ENCODE measurements at places on chromosomes 2 and 18.

- DNase-seq = no peak
These were observed 56.1 kb downstream of the NCKAP5 start for GRCh38 chr2:133512121-133512520.

GRCh38 chr2:104434318-104434792 lies 419.6 kb upstream of the POU3F3 start:
- DNase-seq = no peak

GRCh38 chr2:6913415-6914157 lies 3.6 kb upstream of the RNF144A start:
- no peak for DNase-seq

DNA sequence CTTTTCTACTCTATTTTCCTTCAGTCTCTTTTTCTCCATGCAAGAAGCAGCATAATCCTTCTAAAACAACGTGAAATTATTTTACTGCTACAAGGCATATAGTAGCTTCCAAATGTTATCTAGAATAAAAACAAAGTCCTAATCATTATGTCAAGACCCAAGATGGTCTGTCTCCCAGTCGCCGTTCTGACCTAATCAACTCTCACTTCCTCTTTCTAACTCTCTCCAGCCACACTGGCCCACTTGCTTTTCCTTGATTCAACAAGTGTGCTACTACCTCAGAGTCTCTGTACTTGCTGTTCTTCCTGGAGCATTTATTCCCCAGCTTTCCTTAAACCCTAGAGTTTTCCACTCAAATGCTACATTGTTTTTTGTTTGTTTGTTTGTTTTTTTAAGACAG lies 1491.2 kb downstream of the LRP1B start:
- DNase-seq = no peak

DNA sequence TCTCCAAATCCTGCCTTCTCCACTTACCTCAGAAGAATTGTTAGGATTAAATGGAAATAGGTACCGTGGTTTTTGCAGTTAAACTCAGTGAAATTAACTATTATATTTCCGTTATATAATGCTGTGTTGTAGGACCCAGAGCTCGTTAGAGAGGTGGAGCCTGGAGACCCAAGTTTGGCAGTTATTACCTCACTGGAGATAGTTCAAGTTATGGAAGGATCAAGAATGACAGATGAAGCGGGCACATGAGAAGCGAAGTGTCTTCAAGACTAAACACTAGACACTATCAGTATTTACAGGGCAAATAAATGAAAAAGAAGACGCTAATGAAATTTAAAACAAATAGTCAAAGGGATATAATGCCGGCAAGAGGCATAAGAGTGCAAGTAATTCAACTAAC lies 866 bp downstream of the CWC22 start:
- no peak for DNase-seq

DNA sequence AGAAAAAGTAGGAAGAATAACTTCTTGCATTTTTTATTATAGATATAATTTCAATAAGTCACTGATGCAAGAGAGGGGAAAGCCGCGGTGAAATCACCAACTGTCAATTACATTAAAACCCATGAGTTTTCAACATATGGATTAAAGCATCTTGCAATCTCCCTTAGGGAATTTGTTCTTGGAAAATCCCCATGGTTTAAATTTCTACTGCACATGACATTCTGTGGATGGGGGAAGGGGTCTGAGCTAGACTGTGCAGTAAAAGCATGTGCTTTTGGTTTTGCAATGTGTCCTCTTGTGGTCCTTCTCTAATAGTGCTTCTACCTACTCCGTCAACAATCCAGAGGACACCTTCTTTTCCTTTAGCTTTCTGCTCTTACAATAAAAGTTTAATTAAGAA lies 894.0 kb downstream of the DCDC2C start:
- no peak for DNase-seq

DNA sequence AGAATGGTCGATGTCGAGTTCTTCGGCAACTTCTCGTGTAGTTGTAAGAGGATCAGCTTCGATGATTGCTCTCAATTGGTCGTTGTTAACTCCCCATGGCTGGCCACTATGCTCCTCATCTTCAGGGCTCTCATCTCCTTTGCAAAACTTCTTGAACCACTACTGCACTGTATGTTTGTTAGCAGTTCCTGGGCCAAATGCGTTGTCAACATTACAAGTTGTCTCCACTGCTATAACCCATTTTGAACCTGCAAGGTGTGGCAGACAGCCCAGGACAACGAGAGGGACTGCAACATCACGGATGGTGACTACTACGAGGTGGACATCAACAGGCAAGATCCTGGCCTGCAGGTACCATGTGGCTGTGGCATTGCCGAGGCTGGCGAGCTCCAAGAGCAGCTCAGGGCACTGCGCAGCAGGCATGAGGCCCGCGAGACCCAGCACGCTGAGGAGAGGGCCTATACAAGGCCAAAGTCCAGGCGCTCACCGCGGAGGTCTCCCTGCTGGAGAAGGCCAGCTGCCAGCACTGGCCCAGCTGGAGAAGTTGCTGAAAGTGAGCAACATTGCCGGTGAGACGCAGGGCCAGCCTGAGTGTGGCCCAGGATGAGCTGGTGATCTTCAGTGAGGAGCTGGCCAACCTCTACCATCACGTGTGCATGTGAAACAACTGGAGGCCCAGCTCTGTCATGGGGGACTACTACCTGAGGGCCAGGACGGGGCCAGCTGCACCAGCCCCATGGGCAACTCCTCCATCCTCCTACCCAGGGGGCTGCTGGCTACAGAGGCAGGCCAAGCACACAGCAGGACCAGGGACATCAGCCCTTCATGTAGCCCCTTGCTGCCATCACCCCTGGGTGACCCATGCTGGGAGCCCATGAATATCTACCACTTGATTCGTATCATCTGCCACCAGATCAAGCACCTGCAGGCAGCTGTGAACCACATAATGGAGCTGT lies 20.2 kb downstream of the CLK1 start:
- no peak for DNase-seq

- DNase-seq = no peak
These were observed 137.5 kb downstream of the GPD2 start for GRCh38 chr2:156573710-156574109.
